Activated T-helper 1 cell treated with anti-CD3 and anti-CD28 coated beads, Interleukin-2, amount 50 U/mL, for 16 hours (primary cell): ENCODE measurements at places on chromosomes 3 and 15.

DNA sequence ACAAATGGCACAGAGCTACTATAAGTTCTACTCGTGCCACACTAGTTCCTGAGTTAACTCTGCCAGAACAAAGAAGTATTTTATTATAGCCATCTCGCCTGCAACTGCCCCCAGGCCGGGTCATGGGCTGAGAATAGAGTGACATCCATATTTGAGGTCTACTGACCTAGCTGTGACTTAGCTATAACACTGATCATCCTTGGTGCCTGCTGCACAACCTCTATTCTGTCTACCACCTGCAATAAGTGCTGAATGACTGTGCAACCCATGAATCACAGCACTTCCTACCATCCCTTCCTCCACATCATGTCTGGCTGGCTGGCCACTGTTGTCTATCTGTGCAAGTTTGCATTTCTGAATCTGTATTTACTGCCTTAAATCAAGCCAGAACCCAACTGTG is 506.5 kb upstream of the TBL1XR1 start:
- no peak for DNase-seq

DNA sequence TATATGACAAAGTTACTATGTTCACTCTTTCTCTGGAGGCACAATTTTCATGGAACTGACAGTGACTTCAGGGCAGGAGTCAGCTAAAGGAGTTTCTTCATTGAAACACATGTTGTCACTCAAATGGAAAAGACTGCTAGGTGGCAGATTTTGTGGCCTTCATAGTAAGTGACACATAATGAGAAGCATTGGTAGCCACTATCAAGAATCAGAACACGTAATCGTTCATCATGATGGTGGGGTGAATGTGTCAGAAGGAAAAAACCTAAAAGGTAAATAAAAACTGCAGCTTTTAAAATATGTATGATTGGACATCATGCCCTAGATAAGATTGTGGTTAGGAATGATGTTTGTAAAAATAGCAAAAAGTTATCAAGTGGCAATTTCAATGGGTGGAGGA is 1491.0 kb downstream of the SI start:
- DNase-seq, result no peak

GRCh38 chr3:5136919-5137429 is 14.9 kb downstream of the ARL8B start:
- DNase-seq, result no peak

GRCh38 chr3:3278073-3278472 is 98.6 kb upstream of the CRBN start:
- DNase-seq, result no peak

DNA sequence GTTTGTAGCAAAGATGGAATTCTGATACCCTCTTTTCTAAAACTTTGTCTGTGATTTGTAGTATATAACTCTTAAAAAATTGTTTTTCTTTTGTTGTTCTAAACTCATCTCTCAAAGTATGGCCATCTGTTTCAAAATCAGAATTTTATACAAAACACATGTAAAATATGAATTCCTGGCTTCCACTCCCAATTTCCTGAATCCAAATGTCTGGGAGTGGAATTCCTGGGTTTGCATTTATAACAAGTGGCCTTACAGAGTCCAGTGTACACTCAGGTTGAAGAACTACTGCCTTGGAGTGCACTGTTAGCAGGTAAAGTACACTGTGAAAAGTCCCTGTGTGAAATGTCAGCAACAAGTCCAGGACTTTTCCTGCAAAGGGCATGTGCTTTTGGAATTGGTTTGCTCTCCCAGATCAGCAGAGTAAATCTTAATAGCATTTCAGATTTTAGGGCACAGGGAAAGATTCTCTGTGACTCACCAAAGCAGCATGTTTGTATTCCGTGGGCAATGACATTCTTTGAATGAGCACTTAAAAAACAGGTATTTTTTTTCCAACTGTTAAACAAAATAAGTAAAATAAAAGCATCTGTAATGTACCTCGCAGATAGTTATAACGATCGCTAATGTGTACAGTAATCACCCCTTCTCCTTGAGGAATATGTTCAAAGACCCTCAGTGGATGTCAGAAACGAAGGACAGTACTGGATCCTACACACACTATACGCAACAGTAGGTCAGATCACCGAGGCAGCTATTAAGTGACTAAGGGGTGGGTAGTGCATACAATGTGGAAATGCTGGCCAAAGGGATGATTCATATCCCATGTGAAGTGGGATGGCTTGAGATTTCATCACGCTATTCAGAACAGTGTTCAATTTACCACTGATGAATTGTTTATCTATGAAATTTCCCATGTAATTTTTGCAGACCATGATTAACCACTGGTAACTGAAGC is 2.0 kb upstream of the CLDN16 start:
- no peak for DNase-seq

DNA sequence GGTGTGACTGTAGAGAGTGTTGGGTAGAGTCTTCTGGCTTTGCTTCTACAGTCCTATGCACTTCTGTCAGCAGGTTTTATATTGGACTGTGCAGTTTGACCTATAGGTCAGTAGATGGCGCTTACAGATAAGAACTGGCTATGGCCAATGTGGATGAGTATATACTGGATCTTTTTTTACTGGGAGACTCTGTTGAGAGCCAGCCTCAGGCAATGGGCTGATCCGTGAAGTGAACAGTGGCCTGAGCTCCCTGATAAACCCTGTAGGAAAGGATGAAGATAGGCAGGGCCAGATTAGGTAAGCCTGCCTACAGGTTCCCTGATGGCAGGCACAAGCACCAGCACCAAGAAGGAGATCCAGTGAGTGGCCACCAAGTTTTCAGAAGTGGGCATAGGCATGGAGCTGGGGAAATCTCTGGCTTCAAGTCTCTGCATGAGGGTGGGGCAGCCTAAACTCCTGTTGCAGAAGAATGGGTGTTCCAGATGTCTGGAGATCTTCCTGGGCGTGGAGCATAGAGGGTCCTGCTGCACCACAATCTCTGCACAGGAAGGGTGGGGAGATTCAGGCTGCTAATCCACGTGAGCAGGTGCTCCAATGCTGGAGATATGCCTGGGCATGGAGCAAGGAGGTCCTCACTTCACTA is 326.0 kb upstream of the SGO1 start:
- no peak for DNase-seq

GRCh38 chr3:135109681-135110080 is 314.6 kb downstream of the EPHB1 start:
- no peak for DNase-seq

DNA sequence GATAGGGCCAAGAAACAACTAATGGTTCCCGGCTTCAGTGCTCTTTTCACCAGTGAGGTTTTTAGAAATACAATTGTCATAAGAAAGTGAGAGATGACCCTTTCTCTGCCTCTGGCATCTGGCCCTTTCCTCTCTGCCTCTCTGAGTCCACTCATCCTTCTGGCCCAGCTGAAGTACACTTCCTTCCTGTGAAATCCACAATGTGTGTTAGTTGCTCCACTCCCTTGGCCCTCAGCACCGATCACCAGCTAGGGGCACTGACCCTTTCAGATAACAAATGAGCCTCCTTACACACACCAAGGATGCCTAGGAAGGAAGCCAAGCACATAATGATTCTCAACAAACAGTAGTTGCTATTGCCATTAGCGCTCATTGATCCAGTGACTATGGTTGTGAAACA is 2.9 kb upstream of the CAV3 start:
- no peak for DNase-seq

DNA sequence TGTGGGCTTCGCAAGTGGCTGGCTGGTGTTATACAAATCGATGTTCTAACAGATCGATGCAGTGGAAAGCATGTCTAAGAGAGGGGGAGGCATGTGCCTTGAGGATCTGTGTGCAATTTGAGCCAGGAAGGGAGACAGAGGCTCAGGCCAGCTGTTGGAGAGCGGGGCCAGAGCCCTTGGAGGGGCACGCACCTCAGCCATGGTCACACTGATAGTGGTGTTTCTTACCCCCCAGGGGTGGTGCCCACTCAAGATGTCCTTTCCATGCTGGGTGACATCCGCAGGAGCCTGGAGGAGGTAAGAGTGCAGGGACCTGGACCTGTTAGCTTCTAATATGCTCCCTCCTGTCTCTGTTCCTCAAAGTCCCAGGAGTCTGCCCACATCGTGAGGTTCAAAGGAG is 3.8 kb upstream of the ABTB1 start:
- no peak for DNase-seq
